ENCODE measurements at places on chromosomes 1 and 21.

DNA sequence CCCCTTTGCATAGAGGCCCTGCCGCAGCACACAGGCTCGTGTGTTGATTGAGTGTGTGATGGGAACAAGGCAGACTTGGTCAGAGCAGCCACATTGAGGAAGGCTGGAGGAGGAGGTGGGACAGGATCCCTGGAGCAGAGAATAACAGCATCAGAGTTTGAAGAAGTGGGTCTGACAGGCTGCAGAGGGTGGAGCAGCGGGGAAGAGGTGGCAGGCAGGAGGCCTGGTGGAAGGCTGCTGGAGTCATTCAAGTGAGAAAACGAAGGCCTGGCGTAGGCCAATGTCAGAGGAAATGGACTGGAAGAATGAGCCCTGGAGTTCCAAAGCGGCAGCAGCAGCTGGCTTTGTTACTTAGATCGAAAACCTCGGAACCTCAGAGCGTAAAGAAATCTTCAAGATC lies 115.0 kb upstream of the GRIK3 start:
- DNase-seq: no peak

DNA sequence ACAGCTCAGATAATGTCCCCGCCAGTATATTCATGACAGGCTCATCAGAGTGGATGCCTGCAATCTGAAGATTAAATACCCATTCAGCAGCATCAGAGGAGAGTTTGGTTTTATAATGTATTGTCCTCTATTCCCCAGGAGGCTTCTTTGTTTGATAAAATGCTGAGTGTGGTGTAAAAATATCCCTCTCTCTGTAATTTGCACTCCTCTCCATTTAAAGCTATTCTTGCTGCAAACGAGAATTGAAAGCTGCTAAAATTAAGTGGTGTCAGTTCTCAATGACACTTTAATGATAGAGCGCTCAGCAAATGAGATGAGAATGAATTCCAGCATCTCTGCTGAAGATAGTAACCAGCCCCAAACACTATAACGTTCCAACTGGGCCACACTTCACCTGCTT lies 205.7 kb upstream of the RRP15 start:
- no peak for DNase-seq

GRCh38 chr1:145962157-145963102 lies 1.9 kb downstream of the ANKRD34A start:
- no peak for DNase-seq

DNA sequence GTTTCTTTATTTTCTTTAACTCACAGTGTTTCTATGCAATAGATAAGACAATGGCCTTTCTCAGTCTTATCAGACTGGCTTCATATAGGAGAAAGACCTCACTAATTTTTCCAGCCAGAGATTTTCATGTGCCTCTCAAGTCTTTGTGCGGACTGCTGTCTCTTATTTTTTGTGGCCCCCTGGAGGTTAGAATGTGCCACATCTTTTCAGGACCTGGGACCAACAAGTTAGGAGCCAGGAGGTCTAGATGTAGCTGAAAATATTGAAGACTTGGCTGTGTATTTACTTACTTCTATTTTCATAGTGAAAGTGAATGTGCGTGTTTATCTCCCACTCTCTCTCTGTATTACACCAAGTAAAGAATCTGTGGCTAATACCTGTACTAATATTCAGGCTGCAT lies 42.1 kb upstream of the CFHR3 start:
- DNase-seq: no peak

GRCh38 chr1:58768971-58769808 lies 14.7 kb downstream of the JUN start:
- no peak for DNase-seq

- no peak for DNase-seq
Observed at GRCh38 chr1:166811691-166812090, 27.6 kb upstream of the POGK start.

- DNase-seq: no peak
Observed at GRCh38 chr1:54287801-54288211, 87.8 kb downstream of the MRPL37 start.

GRCh38 chr21:37587203-37587602 lies 220.6 kb downstream of the DYRK1A start:
- DNase-seq: no peak

DNA sequence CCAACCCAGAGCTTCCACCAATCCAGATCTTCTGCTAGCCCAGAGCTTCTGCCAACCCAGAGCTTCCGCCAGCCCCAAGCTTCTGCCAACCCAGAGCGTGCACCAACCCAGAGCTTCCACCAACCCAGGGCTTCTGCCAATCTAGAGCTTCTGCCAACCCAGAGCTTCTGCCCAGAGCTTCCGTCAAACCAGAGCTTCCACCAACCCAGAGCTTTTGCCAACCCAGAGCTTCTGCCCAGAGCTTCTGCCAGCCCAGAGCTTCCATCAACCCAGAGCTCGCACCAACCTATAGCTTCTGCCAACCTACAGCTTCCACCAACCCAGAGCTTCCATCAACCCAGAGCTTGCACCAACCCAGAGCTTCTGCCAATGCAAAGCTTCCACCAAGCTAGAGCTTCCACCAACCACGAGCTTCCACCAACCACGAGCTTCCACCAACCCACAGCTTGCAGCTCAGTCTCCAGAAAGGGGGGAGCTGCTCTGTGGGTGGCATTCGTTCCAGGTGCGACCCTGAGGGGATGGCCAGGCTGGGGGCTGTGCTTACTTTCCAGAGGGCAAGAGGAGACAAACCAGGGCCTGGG lies 23.8 kb downstream of the CRYAA start:
- DNase-seq: no peak

DNA sequence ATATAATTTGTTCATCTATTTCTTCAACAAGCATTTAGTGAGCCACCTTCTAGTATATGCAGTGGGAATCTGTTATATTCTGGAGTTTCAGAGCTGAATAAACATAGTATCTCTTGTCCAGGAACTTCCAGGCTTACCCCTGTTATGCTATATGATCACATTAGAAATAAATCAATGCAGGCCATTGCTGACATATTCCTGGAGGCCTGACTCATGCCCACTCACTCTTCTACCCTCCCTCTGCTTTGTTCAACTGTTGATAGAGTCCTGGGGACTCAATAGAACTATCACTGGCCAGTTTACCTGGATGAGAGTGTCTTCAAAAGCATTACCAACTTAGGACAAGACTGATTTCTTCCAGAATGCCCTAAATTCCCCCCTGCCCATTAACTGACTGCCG lies 29.3 kb upstream of the SRSF10 start:
- DNase-seq: no peak

DNA sequence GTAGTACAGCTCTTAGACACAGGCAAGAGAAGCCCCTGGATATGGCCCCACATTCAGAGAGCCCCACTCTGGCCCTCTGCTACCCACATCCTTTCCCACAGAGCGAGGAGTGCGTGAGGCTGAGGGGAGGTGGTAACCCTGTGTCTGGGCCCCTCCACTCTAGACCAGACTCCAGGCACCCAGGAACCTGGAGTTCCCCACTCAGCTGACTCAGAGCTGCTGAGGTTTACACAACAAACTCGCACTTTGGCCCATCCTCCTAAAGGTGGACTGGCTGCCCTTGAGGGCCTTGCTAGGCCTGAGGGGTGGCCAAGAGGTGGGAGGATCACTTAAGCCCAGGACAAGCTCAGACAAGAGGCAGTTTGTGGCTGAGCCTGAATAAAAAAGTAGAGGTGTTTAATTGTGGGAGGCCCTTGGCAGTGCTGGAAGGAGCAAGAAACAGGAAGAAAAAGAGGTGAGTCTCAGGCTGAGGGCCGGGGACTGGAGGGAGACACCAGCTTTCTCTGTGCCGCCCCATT lies 10.7 kb downstream of the MR1 start:
- DNase-seq: peak; percentile 60

DNA sequence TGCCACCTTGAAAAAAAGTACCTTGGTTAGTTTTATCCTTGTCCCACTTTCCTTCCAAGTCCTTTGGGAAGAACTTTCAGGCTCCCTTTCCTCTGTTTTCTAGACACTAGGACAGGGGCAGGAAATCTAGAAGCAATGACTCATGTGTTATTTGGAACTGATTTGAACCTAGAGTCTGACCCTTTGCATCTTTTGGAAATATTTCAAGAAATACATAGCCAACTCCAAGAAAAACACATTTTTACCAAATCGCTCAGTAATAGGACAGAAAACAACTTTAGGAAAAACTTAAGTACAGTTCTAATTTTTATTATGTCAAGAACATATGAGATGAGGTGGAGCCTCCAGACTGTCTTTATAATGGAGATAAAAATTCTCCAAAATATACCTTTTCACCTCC lies 292.4 kb downstream of the PTBP2 start:
- no peak for DNase-seq

GRCh38 chr1:112397841-112398240 lies 1.8 kb downstream of the CTTNBP2NL start:
- no peak for DNase-seq

DNA sequence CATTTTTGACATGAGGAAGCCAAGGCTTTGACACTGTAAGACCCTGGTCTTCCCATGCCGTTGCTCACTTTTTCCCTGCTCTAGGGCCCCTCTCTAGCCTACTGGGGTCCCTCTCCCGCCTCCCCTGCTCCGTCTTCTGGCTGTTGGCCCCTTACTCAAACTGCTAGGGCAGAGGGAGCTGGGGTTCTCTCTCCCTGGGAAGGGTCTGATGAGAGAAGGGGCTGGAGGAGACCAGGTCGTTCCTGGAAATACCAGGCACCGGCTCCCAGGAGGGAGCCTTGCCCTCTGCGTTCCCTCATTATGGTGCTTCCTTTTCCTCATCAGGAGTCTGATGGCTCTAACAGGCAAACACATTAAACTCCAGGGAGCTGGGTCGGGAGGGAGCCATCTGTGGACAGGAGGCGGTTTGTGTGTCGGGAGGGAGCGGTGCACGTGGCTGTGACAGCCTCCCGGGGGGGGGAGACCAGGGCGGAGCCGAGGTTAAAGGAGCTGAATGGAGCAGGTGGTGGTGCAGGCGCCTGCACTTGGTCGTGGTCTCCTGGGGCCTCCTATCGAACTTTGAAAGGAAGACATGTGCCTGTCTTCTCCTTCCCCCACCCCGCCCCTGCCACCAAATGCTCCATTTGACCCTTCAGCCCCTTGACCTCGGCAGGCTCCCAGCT lies 35.4 kb upstream of the LHX4 start:
- DNase-seq: no peak

DNA sequence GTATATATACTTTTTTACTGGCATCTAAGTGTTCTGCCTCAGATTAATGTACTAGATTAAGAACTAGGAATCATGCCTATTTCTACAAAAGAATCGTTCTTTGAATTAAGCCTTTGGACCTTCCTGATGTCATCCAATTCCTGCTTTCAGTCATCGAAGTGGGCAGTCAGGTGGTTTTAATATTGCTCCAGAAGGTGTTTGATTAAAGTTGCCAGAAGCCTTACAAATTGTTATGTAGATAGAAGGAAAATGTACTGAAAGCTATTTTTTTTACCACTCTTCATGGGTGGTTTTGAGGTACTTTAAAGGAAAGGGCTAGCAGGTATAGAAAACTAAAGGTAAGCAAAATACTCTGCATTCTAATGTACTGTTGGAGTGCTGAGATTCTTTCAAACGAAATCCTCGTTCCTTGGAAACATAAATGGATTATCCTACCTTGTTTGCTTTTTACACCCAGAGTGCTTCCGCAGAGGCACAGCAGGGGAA lies 716 bp downstream of the CTBS start:
- DNase-seq: no peak

- no peak for DNase-seq
Observed at GRCh38 chr21:38386967-38387366, 111.3 kb downstream of the ERG start.

DNA sequence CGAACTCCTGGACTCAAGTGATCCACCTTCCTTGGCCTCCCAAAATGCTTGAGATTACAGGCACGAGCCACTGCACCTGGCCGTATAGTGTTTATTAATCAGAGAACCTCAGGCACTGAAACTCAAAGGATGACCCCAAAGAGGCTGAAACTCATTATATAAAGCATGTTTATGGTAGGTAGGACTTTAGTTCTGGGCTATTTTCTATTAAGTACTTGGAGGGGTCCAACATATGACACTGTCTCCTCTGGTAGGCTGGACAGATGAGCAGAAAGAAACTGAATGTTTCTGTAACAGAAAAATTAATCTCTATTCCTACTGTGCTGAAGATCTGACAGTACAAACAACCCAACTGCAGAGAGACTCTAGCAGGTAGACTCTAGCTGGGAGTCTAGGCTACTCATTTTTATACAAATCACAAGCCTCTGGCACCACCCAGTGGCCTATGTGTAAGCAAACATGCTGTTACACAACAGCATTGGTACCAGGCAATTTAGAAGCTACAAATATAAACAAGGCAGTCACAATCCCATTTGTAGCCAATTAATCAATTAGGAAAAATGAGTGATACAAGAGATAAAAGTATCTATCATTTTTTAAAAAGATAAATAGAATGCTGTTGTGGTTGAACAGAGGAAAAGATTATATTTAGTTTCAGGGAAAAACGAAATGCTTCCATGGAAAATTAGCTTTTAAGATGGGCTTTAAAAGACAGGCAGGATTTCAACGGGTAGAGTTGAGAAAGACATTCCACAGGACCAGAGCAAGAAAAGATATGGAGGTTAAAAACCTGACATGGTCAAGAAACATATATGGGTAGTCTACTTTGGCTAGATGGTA lies 10.4 kb downstream of the DCAF8 start:
- peak; percentile 31 for DNase-seq

- DNase-seq: no peak
Observed at GRCh38 chr1:108851567-108851966, 5.3 kb downstream of the AKNAD1 start.

- no peak for DNase-seq
Observed at GRCh38 chr1:14941864-14942263, 211.7 kb upstream of the TMEM51 start.

DNA sequence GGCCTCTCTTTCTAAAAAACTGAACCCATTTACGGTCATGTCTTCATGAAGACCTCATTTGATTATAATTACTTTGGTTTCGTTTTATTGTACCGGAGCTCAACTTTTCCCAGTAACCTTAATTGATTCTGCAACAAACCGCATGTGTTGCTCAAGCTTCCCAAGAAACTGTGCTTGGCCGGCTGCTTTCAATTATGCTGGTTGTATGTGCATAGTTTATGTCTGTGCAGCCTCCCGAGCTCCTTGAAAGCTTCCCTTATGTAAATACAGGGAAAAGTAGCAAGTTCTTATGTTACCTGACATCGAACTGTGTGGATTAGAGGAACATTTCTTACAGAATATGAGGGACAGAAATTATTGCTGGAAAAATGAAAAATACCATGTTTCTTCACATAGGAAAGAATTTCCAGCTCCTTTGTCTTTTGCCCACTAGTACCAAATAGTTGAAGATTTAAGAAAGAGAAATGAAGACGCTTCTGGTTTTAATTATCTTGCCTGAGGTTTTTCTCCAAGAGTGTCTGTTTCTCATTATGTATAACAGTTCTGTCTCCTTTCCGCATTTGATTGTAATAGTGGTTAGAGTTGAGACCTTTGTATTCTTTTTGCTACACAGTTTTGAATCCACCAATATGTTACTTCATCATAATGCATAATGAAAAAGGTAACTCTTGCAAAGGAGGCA lies 2.1 kb downstream of the VCAM1 start:
- DNase-seq: no peak

GRCh38 chr1:68196676-68197075 lies 35.6 kb downstream of the WLS start:
- no peak for DNase-seq

DNA sequence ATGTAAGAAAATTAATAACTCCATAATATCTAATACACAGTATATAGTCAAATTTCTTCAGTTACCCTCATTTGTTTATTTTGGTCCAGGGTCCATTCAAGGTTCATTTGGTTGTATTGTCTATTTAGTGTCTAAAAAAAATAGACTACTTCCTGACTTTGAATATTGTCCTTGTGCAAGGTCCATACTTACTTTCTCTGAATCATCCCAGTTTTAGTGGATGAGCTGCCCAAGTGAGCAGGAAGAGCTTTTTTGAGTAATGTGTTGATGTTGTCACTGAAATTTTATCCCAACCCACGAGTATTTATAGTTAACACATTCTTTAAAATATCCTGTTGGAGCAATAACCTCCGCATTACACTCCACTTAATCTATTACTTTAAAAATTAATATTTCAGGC lies 45.6 kb upstream of the FASLG start:
- DNase-seq: no peak
